ENCODE measurements at places on chromosomes 7 and 10.

DNA sequence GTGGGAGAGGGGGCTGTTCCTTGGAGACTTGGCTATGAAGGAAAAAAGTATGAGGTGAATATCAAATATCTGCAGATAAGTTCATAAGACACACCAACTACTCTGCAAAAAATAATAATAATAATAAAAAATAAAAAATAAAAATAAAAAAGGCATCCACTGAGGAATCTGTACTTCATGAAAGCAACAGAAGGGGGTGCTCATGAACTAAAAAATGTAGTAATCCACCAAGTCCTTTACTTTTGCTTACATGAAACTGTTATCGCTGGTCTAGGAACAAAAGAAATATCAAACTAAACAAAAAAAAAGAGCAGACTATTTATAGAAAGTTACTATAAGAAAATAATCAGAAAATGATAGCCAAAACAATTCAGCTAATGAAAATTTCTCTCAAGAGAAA is 579.0 kb downstream of the PHTF2 start:
- no peak for DNase-seq

DNA sequence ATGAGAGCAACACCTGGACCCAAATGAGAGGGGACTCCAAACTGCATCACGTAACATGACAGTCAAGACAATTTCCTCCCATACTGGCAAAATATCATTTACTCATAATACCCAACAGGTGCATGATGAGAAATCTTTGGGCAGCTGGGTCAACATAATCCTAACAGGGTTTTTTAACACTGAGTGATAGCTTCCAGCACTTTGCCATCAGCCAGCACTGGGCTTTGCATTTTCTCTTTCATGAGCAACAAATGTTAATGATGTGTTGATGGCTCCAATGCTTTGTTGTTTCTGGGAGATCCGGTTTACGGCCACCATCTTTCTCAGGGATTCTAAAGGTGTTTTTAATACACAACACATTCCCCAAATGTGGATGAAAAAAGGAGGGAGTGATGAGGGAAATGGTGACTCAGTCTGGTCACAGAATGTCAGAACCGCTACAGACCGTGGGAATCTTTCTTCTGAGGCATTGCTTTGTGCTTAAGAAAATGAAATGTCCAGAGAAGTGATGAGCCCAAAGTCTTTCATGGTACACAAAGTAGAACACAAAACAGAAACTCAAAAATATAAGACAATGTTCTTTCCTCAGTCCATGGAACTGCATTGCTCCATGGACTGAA is 705.7 kb upstream of the IGFBP3 start:
- no peak for DNase-seq

- peak; percentile 68 for DNase-seq
Measured at GRCh38 chr10:50369931-50370330, 118.6 kb upstream of the ASAH2 start.

GRCh38 chr10:57460540-57460939 is 807.2 kb downstream of the IPMK start:
- no peak for DNase-seq

DNA sequence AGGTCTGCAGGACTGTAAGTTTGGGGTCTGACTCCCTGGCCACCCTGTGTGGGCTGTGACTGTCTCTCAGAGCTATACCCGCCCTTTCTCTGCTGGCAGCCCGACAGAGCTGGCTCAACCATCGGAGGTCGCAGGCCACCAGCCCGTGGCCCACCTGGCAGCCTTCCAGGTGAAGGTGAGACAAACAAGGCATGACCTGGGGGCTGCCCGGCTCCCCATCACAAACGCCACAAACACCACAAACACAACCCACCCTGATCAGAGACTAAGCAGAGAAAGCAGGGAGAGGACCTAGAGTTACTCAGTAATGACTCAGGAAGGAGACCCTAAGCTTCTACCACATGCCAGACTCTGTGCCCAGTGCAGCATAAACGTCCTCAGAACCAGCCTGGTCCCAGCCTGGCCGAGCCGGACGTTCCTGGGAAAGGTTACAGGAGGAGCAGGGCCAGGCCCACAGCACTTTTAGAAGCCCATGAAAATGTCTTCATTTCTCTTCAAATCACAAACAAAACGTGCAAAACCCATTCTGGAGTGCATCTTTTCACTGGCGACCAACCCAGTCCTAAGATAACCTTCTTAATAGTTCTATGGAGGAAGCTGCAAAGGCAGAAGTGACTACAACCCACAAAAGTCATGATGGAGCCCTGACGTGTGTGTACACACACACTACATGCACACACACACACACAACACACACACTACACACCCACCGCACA is 66.8 kb downstream of the MKI67 start:
- DNase-seq = no peak

- DNase-seq = no peak
Measured at GRCh38 chr10:43706166-43706565, 57.5 kb upstream of the ZNF32 start.
